NCI-H748 treated with DMSO at 0.1 percent for 48 hours (cell line): ENCODE measurements at places on chromosomes 6 and 20.
A peak's percentile ranks its signal among the peaks of the same experiment; 100 is the strongest.

- no peak for DNase-seq
Observed at GRCh38 chr6:21998582-21998981, 298.3 kb downstream of the PRL start.

- DNase-seq: no peak
Observed at GRCh38 chr20:59160389-59161115, 3.1 kb upstream of the ZNF831 start.

DNA sequence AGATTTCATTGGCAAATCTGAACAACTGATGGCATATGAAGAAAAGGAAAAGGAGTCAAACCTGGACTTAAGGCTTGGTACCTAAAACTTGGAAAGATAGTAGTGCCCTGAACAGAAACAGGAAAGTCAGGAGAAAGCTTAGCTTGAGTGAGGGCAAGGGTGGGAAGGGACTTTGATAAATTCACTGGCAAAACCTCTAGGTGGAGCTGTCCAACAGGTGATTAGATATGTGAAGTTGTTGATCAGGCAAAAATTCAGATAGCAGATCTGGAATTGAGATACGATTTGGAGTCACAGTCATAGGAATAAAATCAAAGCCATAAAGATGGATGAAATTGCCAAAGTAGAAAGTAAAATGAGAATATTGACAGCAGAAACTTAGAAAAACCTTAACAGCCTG lies 16.1 kb upstream of the ZNF292 start:
- DNase-seq: peak; percentile 60

DNA sequence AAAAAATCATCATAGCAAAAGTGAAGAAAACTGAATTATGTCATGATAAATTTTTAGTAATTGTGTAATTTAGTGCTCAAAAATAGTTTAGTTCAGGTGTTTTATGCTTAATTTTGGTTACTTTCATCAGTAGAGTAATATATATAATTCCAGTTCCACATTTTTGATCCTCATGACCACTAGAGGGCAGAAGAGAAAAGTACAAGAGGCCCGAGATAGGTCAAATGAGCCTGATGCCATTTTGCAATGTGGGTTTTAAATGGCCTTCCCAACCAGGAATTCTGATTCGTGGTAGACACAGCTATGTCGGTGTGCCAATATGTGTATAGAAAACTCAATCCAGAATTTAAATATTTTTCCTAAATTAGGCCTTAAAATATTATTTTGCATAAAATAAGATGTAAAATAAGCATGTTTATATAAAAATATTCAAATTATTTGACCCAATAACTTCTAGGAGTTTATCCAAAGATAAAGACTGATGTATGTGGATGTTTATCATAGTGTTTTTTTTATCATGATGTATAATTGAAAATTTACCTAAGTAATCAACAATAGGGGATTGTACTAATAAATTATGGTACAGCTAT lies 159.7 kb upstream of the RPS6KA2 start:
- DNase-seq: peak; percentile 34

- no peak for DNase-seq
Observed at GRCh38 chr6:169185692-169186485, 67.8 kb downstream of the THBS2 start.

DNA sequence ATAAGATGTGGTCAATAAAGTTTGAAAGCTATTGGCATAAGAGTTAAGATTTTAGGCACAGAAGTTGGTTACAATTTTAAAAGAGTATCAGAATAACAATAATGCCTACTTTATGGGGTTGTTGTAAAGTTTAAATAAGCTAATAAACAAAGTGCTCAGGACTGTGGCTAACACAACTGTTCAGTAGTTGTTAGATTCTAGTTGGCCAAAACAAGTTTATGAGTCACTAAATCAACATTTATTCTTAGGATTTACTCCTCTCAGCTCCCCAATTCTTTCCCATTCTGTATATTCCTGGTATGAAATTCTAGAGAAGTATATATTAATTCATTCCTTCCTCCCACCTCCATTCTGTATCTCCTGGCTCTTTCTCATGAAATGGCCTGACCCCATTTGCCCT lies 14.5 kb downstream of the RMND1 start:
- DNase-seq: no peak

GRCh38 chr6:21887231-21888185 lies 294.0 kb downstream of the SOX4 start:
- DNase-seq: peak; percentile 48

GRCh38 chr6:40997234-40997957 lies 41.6 kb downstream of the UNC5CL start:
- peak; percentile 71 for DNase-seq

GRCh38 chr6:3484192-3484591 lies 27.3 kb upstream of the SLC22A23 start:
- no peak for DNase-seq

GRCh38 chr6:36343109-36343680 lies 6.5 kb upstream of the BNIP5 start:
- no peak for DNase-seq

GRCh38 chr20:36549628-36549941 lies 8.3 kb downstream of the MYL9 start:
- DNase-seq: no peak

- DNase-seq: no peak
Observed at GRCh38 chr6:31385041-31385440, 18.4 kb upstream of the MICA start.

GRCh38 chr6:43276577-43277305 lies 21.3 kb upstream of the SLC22A7 start:
- DNase-seq: no peak

GRCh38 chr6:10692965-10693538 lies 1.4 kb downstream of the C6orf52 start:
- DNase-seq: no peak

DNA sequence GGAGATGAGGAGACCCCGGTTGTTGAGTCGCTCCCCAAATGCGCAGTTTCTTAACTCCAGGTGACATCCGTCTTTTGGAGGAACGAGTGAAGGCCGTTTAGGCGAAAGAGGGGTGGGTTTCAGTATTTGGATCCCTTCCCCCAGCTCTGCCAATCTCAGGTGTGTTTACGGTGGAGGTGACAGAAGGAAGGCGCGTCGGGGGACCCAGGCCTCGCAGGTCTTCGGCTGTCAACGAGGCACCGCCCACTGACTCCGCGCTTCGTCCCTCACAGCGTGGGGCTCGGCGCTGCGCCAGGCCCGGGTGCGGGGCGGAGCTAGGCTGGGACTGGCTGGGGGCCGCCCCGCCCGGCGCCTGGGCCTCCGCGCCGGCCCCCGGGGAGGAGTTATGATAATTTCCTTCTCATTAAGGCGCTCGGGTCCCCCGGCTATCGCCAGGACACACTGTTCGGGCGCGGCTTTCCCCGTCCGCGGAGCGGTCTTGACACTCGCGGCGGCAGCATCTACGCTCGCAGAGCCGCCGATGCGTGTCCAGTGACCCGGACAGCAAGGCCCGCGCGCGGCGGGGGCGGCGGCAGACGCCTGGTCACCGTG lies at the start of gene TFAP2C:
Gene TFAP2C, plus strand, starts transcription at position 434 of the 591 bp plus-strand sequence. CDS start 239 bp downstream, outside the sequence.
- DNase-seq: peak; percentile 56

- no peak for DNase-seq
Observed at GRCh38 chr20:60063048-60063451, 104.8 kb downstream of the CDH26 start.

DNA sequence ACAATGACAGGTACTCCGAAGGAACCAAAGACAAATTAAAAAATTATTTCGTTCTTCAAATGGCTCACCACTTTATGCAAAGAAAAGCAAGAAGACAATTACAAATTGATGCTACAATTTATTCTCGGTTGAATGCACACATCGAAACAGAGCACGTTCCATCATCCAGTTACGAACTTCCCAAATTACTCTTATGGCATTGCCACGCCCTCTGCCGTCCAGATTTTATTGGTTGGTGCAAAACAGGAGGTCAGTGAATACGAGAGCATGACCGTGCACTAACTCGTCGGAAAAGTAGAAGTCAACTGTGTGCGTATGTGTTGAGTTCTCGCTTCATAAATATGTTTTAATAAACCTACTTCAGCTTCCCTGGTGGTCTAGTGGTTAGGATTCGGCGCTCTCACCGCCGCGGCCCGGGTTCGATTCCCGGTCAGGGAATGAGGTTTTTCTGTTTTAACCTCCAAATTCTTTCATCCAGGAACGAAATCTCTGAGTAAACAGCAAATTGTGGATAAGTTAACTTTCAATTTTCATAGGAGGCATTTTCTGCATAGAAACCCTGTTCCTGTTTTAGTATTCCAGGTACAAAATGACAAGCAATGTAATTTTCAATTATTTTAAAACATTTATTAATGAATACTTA lies 23.2 kb downstream of the ZNF311 start:
- DNase-seq: peak; percentile 91

GRCh38 chr6:12504325-12504966 lies 212.1 kb upstream of the PHACTR1 start:
- no peak for DNase-seq

- DNase-seq: no peak
Observed at GRCh38 chr20:11130554-11131166, 456.9 kb upstream of the JAG1 start.

GRCh38 chr6:143348531-143348930 lies 102.0 kb downstream of the ADAT2 start:
- DNase-seq: no peak
